Activated naive CD4-positive, alpha-beta T cell treated with anti-CD3 and anti-CD28 coated beads for 36 hours (primary cell): ENCODE measurements at places on chromosomes 2 and 18.

GRCh38 chr18:45958730-45959129 lies 8.4 kb downstream of the EPG5 start:
- DNase-seq = peak; percentile 15

- no peak for DNase-seq
Observed at GRCh38 chr2:58054264-58054663, 7.7 kb downstream of the VRK2 start.

- DNase-seq = no peak
Observed at GRCh38 chr18:35822413-35822812, 150.1 kb upstream of the RMP24 start.

DNA sequence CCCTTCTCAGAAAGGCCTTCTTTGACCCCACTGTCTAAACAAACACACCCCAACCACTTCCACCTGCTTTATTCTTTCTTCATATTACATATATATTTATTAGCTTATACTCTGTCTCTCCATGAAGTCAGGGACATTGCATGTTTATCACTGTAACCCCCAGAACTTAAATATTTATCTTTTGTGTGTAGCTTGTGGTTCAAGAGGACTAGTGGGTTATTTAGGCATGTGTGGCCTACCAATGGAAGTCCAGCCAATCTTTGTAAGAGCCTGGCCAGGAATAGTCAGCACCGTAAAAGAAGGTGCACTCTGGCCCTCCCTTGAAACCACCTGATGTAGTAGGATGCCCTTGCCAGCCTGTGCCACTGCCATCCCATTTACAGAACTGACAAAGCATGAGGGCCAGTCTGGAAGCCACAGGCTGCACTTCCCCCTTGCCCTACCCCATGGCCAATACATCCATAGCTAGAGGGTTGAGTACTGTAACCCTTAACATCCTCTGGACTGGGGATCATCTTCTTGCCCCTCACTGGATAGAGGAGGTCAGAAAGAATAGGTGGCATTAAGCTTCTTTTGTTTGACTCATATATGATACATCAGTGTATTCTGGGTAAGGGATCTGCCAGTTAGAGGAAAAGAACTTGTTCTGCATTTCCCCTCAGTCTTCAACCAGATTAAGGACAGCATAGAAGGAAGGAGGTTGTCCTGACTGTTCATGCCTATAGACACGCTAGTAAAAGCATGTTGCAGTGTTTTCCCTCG lies 4.9 kb downstream of the NEMP2 start:
- DNase-seq = no peak

- DNase-seq = no peak
Observed at GRCh38 chr2:29270701-29271121, 155.5 kb downstream of the CLIP4 start.

- no peak for DNase-seq
Observed at GRCh38 chr2:28398101-28398834, 5.6 kb downstream of the FOSL2 start.

GRCh38 chr18:39994498-39994897 lies 1960.5 kb upstream of the PIK3C3 start:
- no peak for DNase-seq

GRCh38 chr2:8306530-8307351 lies 375.1 kb upstream of the ID2 start:
- peak; percentile 35 for DNase-seq

DNA sequence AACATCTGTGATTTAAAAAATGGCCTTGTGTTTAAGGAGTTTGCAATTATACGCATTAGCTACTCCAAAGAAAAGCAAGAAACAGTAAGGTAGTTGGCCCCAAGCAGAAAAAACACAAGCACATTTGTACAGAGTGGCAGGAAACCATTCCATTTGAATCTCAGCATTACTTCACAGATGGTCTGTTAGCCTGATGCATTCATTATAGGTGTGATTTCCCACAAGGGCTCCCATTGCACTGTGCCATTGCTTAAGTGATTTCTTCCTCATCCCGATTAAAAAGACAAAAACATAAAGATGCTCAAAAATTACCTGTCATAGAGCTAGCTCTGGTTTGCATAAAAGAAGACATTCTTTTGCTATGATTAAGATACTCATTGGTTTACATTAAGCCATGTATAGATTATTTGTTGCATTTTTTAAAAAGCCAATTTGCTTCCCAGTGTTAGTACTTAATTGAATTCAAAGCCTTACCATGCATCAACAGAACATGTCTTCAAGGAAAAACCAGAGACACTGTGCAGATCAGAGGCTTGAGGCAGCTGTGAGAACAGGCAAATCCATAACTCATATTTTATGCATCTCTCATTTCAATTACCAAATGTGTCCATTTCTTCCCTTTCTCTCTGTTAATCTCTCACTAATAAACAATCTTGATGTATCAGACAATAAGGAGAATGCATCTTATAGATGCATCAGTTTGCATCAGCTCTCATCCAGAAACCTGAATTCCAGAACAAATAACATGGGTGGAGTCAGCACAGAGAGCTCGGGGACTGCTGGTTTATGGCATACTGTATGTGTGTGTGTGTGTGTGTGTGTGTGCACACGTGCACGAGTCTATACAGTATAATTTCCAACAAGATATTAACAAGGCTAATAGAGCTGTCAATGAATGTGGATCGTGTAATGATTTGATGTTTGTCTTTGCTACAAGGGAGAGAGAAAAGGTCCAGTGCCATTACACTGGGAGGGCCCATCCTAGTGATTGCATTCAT lies 558.6 kb upstream of the HS6ST1 start:
- DNase-seq = no peak

DNA sequence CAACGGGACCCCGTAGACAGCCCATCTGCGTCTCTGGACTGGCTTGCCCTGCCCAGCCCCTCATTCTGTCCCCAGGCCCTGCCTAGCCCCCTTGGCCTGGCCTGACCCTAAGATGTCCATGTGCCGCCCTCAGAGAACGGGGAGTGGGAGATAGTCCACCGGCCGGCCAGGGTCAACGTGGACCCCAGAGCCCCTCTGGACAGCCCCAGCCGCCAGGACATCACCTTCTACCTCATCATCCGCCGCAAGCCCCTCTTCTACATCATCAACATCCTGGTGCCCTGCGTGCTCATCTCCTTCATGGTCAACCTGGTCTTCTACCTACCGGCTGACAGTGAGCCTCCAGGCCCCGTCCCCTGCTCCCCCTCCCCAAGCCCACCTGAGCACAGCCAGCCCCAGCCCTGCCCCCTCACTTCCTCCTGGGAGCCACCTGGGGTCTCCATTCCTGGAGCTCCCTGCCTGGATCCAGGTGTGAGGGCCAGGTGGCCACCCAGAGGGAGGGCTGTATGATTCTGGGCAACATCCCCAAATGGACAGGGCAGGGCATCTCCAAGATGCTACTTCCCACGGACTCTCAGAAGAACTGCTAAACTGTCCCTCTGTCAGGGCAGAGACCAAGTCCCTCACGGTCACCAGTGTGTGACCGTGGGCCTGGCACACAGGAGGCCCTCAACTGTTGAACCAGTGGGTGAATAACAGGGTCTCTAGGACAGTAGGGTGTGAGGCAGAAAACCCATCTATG lies 4.0 kb downstream of the CHRND start:
- no peak for DNase-seq

DNA sequence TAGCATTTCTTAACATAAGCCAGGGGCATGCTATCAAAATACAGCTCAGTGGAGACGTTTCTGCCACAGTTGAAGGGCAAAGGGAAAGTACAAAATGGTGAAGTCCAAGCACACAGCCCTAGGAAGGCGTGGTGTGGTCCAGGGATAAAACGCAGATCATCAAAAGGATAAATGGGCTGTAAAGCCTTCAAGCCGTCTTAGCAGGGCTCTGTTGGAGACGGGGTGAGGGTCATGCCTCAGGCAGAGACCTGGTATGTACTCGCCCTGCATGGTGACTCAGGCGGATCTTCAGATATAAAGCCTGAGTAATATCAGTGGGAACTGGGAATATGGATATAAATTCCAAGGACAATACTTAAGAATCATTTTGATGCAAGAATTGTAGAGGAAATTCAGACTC lies 61.2 kb downstream of the NGEF start:
- DNase-seq = no peak

GRCh38 chr2:200662727-200663126 lies 76.9 kb downstream of the AOX1 start:
- DNase-seq = no peak

DNA sequence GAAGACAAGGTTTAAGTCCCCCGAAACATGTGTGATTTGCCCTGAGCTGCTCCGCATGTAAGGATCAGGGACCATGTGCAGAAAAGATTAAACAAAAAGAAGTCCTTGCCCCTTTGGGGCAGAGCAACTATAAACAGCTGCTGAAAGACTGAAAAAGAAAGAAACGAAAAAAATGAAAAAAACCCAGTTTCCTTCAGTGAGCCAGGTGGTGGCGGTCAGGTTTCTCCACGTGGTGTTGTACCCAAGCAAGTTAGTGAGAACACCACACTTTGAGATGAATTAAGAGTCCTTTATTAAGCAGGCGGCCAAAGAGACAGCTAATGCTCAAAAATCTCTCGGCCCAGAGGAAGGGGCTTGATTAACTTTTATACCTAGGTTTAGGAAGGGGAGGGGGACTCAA lies 404.9 kb upstream of the SYT4 start:
- no peak for DNase-seq

- DNase-seq = peak; percentile 49
Observed at GRCh38 chr2:207202645-207203044, 36.9 kb upstream of the KLF7 start.

- no peak for DNase-seq
Observed at GRCh38 chr2:207041786-207042554, 102.7 kb downstream of the CPO start.

GRCh38 chr2:181106229-181106628 lies 125.8 kb downstream of the UBE2E3 start:
- DNase-seq = no peak

- DNase-seq = no peak
Observed at GRCh38 chr18:598124-598589, 1.4 kb downstream of the CLUL1 start.

DNA sequence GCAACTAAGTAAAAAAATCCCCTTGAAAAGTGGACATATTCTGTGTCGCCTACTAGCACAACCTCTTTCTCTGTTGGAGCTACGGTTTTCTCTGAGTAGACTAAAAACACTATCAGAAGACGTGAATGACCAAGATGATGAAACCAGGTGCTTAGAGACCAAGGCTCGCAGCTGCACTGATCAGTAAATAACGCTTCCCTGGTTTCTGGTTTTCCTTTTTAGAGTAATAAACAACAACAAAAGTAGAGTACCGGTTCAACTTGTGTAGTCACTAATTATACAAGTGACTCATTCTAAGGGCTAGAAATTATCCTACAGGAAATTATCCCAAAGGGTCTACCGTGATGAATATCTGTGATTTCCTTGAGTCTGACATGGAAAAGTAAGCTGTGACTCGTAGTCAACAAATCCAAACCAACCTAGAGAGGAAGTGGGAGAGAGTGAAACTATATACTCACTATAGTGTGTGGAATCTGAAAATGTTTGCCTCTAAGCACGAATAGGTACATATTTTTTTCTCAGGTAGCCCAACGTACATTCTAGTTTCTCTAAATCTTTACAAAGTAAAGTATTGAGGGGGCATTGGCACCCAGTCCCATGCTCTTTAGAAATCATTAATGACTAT lies 17.8 kb downstream of the RASGRP3 start:
- DNase-seq = no peak

GRCh38 chr2:239246723-239247122 lies 154.1 kb downstream of the HDAC4 start:
- no peak for DNase-seq

DNA sequence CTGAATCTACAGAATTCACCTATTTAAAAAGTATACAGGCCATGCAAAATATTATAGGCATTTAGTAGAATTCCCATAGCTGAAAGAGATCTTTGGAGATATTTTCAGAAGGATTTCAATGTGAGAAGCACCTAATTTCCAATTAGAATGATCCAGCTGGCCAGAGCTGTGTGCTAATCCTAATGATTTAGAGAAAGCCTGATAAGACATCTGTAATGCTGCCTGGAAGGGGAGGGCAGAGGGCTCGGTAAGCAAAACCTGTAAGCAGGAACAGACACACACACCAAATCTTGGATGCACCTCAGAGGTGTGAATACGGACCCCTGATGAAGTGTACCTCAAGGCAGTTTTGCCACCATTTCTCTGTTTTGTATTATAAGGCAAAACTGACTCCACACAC lies 14.0 kb downstream of the SERTAD2 start:
- DNase-seq = no peak

GRCh38 chr2:70241340-70241739 lies 7.1 kb downstream of the TIA1 start:
- no peak for DNase-seq

DNA sequence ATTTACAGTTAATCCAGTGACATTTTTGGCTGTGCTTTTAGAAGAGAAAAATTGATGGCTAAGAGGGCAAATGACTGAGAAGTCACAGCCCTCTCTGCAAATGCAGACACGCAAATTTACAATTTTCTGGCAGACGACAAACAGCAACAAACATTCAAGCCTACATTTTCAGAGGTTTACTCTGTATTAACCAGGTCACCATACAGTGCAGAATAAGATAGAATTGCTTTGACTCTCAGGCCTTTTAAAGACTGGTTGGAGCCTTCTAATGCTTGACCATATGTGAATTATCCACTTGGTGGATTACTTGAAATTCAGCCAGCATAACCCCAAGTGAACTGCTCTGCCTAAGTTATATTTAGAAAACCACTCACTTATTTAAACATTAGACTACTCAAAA lies 280.9 kb upstream of the STON1 start:
- no peak for DNase-seq

- no peak for DNase-seq
Observed at GRCh38 chr2:237361194-237362004, 52.6 kb downstream of the COL6A3 start.

GRCh38 chr2:142981069-142981378 lies 103.6 kb downstream of the KYNU start:
- DNase-seq = no peak

GRCh38 chr2:38030635-38031355 lies 45.2 kb downstream of the CYP1B1 start:
- DNase-seq = no peak

GRCh38 chr2:62627667-62628066 lies 77.8 kb upstream of the EHBP1 start:
- no peak for DNase-seq

DNA sequence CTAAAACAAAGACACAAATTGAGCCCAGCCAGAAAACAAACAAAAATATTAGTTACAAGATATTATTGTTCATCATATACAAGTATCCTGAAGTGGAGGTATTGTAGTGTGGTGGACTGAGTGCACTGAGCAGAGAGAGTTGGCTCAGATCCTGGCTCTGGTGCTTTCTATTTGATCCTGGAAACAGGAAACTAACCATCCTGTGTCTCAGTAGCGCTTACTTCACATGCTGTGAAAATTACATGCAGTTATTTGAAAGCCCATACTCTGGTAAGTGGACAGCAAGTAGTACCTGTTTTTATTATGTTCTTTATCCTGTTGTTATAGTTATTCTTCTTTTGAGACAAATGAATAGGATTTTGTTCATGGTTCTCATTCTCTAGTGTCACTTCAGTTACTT lies 84.3 kb upstream of the CRIM1 start:
- DNase-seq = no peak
